NCI-H460 (cell line): ENCODE measurements at places on chromosomes 4 and X. TPM values are rescaled to one million over a fixed set of nuclear protein-coding genes. Genes with fewer than 3 reads are reported as not detected.

ART3 gene
- not detected in 2 replicates for total RNA-seq

CT45A2 gene
- total RNA-seq: not detected in 2 replicates

USP26 gene
- total RNA-seq: not detected in 2 replicates

PITX2 gene
- 0.92 and 0.95 TPM in 2 replicates for total RNA-seq

HPSE gene
- 4.4 and 4.8 TPM in 2 replicates for total RNA-seq

TMSB15C gene
- total RNA-seq: 5.0 and 6.0 TPM in 2 replicates

C1QTNF7 gene
- total RNA-seq: not detected in 2 replicates

FGF2 gene
- 51.4 and 52.8 TPM in 2 replicates for total RNA-seq

NAA11 gene
- not detected in 2 replicates for total RNA-seq

IL21 gene
- not detected in 2 replicates for total RNA-seq

GUCY1A1 gene
- total RNA-seq: 0.55 and 0.92 TPM in 2 replicates

PABPC1L2A gene
- total RNA-seq: not detected in 2 replicates

SLC6A14 gene
- not detected in 2 replicates for total RNA-seq
